Mammary epithelial cell (primary cell): ENCODE measurements at places on chromosomes 5 and 9. TPM values are rescaled to one million over a fixed set of nuclear protein-coding genes. Genes with fewer than 3 reads are reported as not detected.

The PAEP gene
- total RNA-seq, result not detected

GRCh38 chr9:107142896-107143603, 140.0 kb upstream of the RAD23B start:
- DNase-seq, result peak; percentile 16

DNA sequence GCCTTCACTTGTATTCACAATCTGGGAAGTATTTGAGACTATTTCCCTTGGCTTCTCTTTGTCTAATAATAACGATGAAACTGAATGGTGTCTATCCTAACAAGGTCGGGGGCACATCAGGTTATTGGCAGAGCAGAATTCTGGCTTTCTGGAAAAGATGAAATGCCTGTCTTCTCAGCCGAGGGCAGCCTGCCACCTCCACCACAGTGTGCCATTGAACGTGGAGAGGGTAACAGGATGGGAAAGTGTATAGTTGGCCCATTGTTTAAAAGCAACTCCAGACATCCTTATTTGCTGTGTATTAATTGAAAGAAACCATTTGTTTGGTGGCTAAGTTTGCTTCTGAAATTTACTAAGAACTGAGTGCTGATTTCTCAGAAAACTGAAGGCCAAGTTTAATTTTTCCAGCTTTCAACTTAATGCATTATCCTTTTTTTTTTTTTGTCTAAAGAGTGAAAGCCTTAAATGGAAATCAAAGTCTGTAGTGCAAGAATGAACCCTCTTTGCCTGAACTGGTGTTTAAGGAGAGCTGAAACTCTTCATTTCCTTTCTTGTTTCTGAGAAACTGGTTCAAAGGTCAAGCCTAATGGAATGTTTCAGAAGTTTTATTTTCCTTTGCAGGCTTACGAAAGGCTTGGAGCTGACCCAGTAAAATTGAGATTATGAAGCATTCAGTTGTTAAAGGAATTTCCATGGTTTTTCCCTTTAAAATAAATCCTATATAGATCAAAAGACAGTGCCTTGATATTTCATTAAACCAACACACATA, 563.7 kb upstream of the DAP start:
- no peak for DNase-seq

- no peak for DNase-seq
Measured at GRCh38 chr9:100794738-100795269, 216.9 kb downstream of the CAVIN4 start.

- DNase-seq, result no peak
Measured at GRCh38 chr9:123417289-123418051, 61.5 kb downstream of the CRB2 start.

- DNase-seq, result no peak
Measured at GRCh38 chr9:73327149-73327548, 175.5 kb downstream of the ANXA1 start.
